ENCODE measurements at places on chromosomes 5 and 9.

- no peak for DNase-seq
Measured at GRCh38 chr5:38189081-38189504, 69.3 kb upstream of the EGFLAM start.

DNA sequence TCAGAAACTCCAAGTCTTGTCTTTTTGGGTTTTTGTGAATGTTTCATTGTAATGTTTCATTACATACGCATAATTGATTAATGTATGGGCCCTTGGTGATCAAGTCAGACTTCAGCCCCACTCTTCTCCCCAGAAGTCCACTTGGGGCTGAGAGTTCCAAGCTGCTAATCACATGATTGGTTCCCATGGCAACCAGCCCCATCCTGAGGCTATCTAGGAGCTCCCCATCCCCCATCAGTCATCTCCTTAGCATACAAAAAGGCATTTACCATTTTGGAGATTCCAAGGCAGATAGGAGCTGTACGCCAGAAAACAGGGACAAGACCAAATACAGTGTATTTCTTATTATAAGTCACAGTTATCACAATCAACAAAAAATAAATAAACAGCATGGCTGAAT is 22.9 kb upstream of the SYK start:
- DNase-seq = no peak

- no peak for DNase-seq
Measured at GRCh38 chr5:151718153-151718552, 31.4 kb upstream of the SPARC start.

DNA sequence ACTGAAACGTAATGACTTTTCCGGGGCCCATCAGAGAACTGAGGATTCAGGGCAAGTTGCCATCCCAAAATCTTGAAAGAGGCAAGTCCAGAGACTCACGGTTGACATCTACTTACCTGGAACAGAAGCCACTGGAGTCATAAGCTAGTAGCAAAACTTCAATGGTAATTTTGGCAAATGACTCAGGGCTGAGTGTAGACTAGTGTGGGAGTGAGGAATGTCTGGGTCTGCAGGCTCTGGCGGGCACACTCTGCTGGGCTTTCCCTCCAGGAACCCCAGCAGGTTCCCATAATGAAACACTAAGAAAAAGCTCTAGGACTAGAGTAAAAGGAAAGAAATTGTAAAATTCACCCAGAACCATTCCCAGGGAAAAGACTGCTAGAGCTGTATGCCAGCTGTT is 122.9 kb upstream of the NFIL3 start:
- peak; percentile 84 for DNase-seq

DNA sequence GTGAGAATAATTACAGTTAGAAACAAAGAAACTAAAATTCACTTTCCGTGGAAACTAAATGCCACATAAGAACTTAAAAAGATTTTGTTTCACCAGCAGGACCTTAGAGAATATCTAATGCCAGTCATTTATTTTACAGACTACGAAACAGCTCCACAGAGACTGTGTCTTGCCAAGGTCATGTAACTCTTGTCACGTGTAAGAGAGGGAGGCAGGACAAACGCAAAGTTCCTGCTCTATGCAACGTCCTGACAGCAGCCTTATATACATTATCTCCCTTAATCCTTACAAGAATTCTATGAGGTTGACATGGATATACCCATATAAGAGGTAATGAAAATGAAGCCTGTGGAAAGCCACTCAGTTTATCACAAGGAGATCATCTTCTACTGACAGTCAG is 39.4 kb downstream of the CTNNAL1 start:
- no peak for DNase-seq

DNA sequence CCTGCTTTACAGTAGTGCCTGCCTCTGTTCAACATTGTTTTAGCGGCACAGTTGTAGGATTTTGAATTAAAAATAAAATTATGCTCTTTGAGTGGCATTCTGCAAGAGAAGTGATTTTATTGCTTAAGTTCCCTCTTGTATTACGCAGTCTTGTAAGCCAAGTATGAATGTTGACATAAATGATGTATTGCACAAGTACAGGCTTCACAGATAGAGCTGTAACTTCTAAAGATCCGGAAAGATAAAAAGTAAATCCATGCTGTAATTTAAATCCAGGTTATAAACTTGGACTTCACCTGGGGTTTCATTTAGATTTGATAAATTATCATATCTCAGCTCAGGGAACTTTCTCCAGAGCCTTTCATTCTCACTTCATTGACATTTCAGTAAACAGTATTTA is 1114.7 kb downstream of the PTPRD start:
- no peak for DNase-seq

DNA sequence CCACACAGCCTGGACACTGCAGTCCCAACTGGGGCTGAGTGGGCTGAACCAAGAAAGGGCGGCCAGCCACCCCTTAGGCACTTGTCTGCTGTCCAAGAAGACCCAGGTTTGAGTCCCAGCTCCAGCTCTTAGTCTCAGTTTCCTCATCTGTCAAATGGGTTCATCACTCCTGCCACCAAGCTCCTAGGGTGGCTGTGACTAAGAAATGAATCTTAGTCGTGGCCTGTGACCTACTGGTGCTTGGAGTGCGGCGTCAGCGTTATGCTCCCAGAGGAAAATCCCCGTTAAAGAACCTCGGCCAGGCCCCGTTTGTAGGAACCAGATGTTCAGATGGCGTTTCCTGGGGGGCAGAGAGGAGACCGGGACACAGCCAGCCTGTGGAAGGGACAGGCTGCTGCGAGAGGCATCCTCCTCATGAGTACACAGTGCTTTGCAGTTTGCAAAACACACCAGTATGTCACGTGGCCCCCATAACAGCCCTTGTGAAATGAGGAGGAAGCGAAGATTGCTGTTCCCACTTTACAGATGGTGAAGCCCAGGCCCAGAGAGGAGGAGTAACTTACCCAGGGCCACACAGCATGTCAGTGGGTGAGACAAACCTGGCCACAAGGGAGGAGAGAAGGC is 3.3 kb downstream of the FIBCD1 start:
- DNase-seq = no peak

- DNase-seq = peak; percentile 60
Measured at GRCh38 chr5:60649288-60649917, 50.6 kb downstream of the DEPDC1B start.

DNA sequence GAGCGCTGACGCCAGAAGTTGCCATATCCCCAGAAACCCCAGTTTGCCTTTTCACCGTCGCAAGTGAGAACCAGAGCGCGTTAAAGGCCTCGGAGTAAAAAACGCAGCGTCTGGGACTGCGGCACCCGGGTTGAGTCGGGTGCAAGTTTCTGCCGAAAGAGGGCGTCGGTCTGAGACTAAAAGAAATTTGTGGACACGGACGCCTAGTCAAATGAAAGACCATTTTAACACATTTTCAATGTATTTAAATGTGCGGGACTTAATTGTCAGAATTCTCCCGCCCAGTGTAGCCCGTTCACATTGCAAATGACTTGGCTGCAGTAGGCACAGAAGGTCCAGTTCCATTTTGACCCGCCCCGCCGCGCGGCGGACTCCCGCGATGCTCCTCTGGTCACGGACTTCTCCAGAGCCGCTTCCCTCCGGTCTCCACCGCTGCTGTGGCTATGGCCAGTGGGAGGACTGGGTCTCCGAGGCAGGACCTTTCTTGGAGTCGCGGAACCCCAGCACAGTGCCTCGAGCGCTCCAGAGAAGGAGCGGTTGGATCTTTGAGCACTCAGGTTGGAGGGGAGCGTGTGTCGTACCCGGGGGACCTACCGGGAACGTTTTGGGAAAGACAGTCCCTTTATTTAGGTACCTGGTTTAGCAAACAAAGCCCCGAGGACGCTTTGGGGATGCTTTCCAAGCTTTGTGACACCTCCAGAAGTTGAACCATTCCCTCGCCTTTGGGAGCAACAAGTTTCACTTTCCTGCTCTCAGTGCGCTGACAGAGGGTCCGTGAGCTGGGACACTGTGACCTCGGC is 1.2 kb upstream of the NPR3 start:
- DNase-seq = peak; percentile 77

- DNase-seq = peak; percentile 43
Measured at GRCh38 chr5:176810081-176810597, at the start of gene UNC5A. TSS of gene UNC5A (plus strand) at chr5:176810559. CDS start at chr5:176810751, 192 bp downstream.

DNA sequence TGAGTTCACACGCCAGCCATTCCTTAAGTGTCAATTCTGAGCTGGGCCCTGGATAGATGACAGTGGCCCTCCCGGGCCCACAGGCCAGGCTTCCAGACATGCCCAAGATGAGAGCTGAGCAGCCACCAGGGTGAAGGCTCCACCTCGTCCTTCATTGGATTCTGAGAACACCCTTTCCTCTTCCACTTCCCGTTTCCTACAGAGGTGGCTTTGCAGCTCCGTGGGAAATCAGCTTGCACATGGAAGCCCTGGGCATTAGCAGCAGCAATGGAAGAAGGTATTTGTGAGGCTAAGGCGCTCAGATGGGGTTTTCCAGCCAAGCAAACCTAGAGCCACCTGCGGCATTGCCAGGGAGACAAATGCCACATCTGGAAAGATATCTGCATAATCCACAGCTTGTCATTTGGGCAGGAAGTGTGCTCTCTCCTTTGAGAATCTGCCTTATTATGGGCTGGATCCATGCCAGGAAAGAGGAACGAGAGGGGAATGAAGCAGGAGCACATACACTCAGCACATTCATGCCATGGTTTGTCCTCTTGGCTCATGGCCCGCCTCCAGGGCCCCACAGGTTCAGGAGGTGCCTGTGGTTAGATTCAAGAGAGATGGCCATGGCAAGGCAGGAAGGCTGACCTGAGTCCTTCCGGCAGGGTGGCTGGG is 34.1 kb downstream of the CFAP77 start:
- no peak for DNase-seq

- DNase-seq = no peak
Measured at GRCh38 chr5:633501-633955, 21.4 kb downstream of the CEP72 start.

DNA sequence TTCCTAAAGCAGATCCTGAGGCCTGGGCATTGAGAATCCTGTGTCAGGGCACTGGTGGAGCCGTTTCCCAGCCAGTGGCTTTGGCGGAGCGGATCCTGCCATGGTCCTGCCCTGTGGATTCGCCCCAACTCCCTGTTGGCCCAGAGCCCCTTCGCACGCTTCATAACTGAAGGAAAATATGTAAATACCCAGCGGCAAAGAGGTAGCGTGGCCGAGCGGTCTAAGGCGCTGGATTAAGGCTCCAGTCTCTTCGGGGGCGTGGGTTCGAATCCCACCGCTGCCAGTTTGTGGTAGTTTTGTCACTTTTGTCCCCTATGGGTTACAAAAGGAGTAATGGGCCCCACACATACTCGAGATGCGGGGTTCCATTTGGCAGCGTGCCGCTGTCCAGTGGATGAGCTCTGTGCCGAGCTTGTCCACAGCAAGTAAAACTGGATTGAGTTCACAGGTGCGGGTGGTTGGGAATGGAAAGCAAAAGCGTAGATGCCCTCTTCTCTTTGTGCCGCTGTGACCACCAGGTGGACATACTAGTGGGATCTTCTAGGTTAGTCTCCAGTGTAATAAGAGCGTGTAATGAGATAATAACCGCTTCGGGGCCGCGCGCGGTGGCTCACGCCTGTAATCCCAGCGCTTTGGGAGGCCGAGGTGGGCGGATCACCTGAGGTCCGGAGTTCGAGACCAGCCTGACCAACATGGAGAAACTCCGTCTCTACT is 17.3 kb downstream of the TRIM7 start:
- peak; percentile 82 for DNase-seq

DNA sequence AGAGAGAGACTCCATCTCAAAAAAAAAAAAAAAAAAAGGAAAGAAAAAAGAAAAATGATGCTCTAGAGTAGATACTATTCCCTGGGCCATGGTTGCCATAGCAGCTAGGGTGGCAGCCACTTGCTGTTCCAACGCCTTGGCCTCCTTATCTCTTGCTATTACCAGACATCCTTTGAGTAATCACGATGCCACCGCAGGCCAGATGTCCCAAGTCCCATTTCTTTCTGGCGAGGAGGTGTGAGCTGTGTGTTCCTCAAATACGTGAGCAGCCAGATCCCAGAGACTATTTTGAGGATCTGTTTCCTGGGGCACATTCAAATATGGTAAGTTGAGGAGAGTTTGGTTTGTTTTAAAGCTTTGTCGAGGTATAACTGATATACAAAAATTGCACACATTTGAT is 23.4 kb upstream of the GFPT2 start:
- DNase-seq = no peak

DNA sequence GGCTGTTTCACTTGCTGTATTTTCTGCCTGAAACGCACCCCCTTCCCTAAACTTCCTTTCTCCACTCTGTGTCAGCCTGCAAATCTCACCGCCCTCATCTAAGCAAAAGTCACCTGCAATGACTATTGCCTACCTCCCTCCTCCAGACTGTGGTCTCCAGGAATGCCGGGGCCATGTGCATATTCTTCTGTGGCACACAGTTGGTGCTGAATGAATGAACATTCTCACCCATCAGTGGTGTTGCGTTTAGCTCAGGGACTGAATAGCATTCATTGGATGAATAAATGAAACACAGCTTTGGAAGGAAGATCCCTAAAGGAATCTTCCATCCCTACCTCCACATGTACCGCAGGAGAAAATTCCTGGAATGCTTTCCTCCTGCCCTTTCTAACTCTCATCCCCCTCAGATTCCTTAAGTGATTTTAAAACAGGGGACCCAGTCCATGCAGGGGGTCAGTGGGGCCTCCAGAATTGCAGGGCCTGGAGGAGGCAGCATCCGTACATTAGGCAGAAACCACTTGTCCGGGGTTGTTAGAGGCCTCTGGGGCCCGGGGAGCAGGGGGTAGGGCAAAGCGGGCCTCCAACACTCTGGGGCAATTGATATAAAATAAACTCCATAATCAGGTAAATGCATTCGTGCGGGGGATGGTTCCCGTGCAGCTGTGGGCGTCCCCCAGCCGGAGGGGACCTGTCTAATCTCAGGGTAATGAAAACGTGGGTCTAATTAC is 28.3 kb upstream of the PTGS1 start:
- no peak for DNase-seq

DNA sequence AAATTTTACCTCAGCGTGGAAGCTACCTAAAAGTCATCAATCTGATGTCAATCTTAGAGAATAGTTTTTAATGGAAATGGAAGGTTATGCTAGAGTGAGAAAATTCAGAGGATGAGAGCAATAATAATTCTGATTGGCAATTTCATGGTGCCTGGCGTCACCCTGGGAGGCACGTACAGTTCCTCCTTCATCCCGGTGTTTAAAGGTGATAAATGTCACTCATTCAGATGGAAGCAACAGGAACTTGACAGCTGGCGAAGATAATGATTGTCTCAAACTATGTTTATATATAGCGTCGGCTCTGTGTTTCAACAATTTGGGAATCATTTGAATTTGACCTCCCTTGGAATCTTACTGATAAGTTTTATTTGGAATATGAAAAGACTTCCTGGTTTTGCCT is 108.4 kb downstream of the MED10 start:
- no peak for DNase-seq

DNA sequence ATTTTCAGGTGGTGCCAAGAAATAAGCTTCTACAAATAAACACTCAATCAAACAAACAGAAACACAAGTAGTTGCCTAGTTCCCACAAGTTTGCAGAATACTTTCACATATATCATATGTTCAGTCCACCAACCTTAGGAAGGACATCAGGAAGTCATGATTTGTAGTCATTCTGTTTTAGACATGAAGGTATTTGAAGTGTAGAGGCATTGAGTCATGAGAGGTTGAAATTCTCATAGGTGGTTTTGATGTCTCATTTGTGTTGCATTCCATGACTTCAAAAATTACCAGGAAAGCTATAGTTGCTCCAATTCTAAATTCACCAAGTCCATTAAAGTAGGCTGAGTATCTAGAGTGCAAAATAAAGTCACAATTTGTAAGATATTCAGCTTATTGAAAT is 159.0 kb downstream of the KCTD16 start:
- peak; percentile 61 for DNase-seq

Data from kidney tubule cell (primary cell).